ENCODE measurements at places on chromosomes 16 and 17.
A peak's percentile ranks its signal among the peaks of the same experiment; 100 is the strongest.

DNA sequence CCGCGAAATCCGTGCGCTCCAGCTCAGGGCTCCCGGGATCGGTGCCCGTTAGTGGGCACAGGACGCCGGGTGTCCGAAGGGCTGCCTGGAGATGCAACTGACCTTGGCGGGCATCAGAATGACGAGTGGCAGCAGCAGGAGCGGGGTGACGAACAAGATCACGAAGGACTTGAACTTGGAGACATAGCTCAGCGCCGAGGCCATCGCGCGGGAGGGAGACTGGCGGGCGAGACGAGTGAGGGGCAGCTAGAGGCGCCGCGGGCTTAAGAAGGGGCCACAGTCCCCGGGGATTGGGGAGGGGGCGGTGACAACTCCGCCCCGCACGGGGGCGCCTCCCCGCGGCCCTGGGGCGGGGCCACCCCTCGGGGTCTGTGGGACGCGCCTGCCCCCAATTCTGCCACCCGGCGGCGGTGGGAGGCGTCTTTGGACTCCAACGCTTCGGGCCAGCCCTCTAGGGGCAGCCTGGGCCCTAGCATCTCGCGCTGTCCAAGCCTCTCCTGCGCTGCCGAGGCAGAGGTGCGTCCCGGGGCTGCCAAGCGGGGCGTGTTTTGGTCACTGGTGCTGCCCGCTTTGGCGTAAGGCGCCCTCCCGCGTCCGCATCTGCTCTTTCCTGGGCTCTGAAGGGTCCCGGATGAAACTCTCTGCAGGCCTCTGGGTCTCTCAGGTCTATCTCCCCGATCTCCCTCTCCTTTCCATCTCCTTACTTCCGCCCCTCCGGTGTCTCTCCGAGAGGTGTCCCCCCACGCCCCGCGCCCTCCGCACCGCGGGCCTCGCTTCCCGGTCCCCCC lies at the start of gene SLC13A5:
SLC13A5 (minus strand) TSS at position 240 of the 788 bp plus-strand sequence; CDS start at position 204, 36 bp downstream.
- peak within 1 kb of the TSS; percentile 30 for H3K4me3 ChIP-seq
- DNase-seq, result no peak
- no peaks in the 10 kb centered on the region for H3K36me3 ChIP-seq
- H3K4me1 ChIP-seq, result peaks cover 22% of the 10 kb centered on the region
- no peak within 1 kb of the TSS for H3K27ac ChIP-seq

- no peaks in the 10 kb centered on the region for H3K27me3 ChIP-seq
- peak overlapping the region; percentile 38 for H3K4me3 ChIP-seq
- peaks cover 8% of the 10 kb centered on the region for H3K4me1 ChIP-seq
- no peak overlapping the region for H3K27ac ChIP-seq
- H3K36me3 ChIP-seq, result no peaks in the 10 kb centered on the region
- no peak for DNase-seq
These were observed 14.6 kb upstream of the SBK1 start for GRCh38 chr16:28277537-28278388.

- H3K36me3 ChIP-seq, result no peaks in the 10 kb centered on the region
- H3K27ac ChIP-seq, result no peak overlapping the region
- no peaks in the 10 kb centered on the region for H3K27me3 ChIP-seq
- no peak overlapping the region for H3K4me3 ChIP-seq
These were observed 20.9 kb upstream of the CACNG5 start for GRCh38 chr17:66814026-66814425.

DNA sequence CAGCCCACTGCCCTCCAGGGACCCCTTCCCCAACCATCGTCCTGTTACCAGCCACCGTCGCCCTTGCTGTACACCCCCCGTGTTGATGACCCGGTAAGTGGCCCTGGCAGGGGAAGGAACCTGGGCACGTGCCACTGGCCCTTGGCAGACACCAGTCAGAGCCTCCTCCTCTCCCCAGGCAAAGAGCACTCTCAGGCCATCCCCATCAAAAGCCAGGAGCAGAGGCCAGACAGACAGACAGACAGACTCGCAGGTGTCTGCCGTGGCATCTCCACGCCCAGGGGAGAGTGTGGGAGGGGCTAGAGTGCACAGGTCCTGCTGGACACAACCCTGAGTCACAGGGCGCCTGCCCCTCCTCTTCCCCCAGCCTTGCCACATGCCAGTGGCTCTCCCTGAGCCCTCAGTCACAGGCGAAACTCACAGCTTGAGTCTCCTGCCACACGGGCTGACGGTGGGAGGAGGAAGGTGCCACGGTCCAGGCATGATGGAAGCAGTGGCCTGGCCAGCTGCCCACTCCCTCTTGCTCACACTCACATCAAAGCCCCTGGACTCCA lies 7.8 kb downstream of the CLCN7 start:
- H3K27me3 ChIP-seq, result no peaks in the 10 kb centered on the region
- no peaks in the 10 kb centered on the region for H3K36me3 ChIP-seq
- H3K4me1 ChIP-seq, result peaks cover 13% of the 10 kb centered on the region

DNA sequence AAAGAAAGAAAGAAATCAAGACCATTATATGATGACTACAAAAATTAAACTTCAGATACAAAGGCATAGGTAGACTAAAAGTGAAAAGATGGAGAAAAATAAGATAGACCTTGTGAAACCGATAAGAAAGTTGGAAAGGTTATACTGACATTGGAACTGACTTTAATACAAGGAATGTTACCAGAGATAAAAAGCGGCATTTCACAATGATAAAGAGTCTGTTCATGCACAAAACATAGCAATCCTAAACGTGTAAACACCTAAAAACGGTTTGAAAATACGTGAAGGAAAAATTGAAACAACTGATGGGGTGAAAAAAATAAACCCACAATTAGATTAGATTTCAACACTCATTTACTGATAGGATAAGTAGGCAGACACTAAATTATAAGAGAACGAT lies 9.6 kb upstream of the ERN1 start:
- H3K36me3 ChIP-seq, result no peaks in the 10 kb centered on the region
- no peak overlapping the region for H3K27ac ChIP-seq
- no peak overlapping the region for H3K4me3 ChIP-seq
- peaks cover under 1% of the 10 kb centered on the region for H3K4me1 ChIP-seq

GRCh38 chr16:88532434-88533241 lies 37.6 kb upstream of the ZC3H18 start:
- H3K36me3 ChIP-seq, result no peaks in the 10 kb centered on the region
- H3K4me3 ChIP-seq, result peak overlapping the region; percentile 58
- no peaks in the 10 kb centered on the region for H3K27me3 ChIP-seq
- no peak for DNase-seq

DNA sequence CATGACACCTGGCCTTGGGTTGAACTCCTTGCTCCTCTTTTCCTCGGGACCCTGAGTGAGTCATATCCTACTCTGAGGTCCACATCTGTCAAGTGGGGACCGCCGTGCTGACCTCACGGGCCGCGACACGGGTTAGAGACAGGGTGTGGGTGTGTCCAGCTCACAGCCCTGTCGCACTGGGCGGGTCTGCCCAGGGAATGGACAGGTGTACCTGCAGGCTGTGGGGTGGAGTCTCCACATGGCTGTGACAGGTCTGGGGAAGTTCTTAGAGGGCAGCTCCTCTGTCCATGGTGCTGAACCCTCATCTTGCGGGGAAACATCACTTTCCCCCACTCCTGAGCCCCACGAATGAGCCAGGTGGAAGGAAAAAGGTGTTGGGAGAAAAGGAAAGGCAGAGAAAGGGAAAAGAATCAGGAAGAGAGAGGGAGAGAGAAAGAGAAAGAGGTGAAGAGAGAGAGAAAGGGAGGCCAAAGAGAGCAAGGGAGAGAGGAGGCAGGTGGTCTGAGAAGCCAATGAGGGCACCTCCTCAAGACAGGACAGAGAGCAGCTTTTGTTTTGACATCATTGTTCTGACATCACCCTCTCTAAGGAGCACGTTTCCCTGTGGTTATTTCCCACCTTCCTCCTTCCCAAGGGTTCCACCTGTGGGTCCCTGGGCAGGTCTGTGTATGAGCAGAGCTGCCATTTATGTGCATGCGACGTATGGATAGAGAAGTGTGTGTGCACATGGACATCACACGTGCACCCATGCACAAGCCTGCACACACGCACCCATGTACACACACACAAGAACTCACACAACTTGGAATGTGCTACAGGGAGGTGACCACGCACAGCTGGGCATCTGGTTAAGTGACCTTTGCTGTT lies 32.6 kb upstream of the CBFA2T3 start:
- H3K27me3 ChIP-seq, result no peaks in the 10 kb centered on the region
- H3K4me1 ChIP-seq, result no peaks in the 10 kb centered on the region
- no peaks in the 10 kb centered on the region for H3K36me3 ChIP-seq
- DNase-seq, result no peak
- no peak overlapping the region for H3K4me3 ChIP-seq
- H3K27ac ChIP-seq, result no peak overlapping the region

GRCh38 chr16:81695321-81696165 lies 83.5 kb upstream of the PLCG2 start:
- H3K4me3 ChIP-seq, result no peak overlapping the region
- H3K27me3 ChIP-seq, result no peaks in the 10 kb centered on the region
- peaks cover 46% of the 10 kb centered on the region for H3K4me1 ChIP-seq
- peak overlapping the region; percentile 74 for H3K27ac ChIP-seq
- peaks cover 47% of the 10 kb centered on the region for H3K36me3 ChIP-seq

GRCh38 chr17:7408252-7408727 lies 645 bp downstream of the NLGN2 start:
- DNase-seq, result no peak
- H3K36me3 ChIP-seq, result no peaks in the 10 kb centered on the region
- no peak overlapping the region for H3K4me3 ChIP-seq
- H3K27ac ChIP-seq, result no peak overlapping the region
- H3K27me3 ChIP-seq, result no peaks in the 10 kb centered on the region

DNA sequence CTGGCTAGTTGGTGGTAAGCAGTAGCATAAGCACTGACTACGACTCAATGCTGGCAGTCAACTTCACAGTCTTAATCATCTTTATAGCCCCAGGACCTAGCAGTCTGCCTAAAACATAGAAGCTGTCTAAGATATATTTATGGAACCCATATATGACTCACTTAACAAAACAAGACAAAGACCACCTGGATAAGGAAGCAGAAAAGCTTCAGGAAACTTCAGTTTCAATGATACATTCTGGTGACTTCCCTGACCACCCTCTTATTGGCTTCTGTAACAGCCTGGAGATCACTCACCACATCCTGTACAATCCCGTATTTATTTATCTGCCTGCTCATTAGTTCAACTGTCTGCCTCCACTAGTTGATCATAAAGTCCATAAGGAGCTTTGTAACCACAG lies 95.5 kb downstream of the PMP22 start:
- H3K4me3 ChIP-seq, result no peak overlapping the region
- H3K36me3 ChIP-seq, result no peaks in the 10 kb centered on the region
- no peaks in the 10 kb centered on the region for H3K4me1 ChIP-seq

DNA sequence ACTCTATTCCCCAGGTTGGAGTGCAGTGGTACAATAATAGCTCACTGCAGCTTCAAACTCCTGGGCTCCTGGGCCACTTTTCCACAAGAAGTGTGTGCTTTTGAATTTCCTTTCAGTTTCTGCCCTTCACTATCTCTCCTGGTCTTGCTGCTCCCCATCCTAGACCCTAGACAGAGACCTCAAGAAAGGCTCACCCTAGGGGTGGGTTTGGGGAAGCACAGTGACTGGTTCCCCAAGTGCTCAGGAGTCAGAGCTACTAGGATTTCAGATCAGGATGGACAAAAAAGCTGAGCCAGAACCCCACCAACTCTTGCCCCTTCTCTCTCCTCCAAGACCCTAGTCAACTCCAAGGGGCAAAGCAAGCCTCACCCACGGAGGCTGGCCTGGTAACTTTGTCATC lies 1.6 kb upstream of the SEBOX start:
- H3K27me3 ChIP-seq, result no peaks in the 10 kb centered on the region
- H3K36me3 ChIP-seq, result peaks cover 17% of the 10 kb centered on the region
- no peak overlapping the region for H3K4me3 ChIP-seq

GRCh38 chr17:43094129-43094835 lies 30.9 kb downstream of the BRCA1 start:
- no peak overlapping the region for H3K4me3 ChIP-seq
- no peaks in the 10 kb centered on the region for H3K36me3 ChIP-seq
- no peaks in the 10 kb centered on the region for H3K27me3 ChIP-seq
- H3K4me1 ChIP-seq, result no peaks in the 10 kb centered on the region
- H3K27ac ChIP-seq, result no peak overlapping the region

DNA sequence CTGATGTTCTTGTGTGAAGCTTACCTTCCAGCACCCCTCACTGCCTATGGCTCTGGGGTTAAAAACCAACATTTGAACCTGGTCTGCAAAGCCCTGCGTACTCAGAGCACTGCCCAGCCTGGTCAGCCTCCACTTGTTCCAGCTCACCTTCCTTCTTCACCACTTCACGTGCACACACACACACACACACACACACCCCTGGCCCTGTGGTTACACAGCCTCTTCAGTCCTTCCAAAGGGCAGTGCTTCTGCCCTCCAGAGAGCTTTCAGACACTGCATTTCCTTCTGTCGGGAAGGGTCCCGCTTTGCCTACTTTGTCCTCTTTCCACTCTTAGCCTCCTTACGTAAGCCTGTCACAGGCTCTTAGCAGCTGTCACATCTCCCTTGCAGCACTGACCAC lies 9.6 kb upstream of the TMEM220 start:
- H3K4me3 ChIP-seq, result no peak overlapping the region
- no peaks in the 10 kb centered on the region for H3K36me3 ChIP-seq
- DNase-seq, result peak; percentile 78
- peaks cover 25% of the 10 kb centered on the region for H3K4me1 ChIP-seq
- peak overlapping the region; percentile 5 for H3K27ac ChIP-seq
- H3K27me3 ChIP-seq, result no peaks in the 10 kb centered on the region

GRCh38 chr16:13919330-13919682 lies 648 bp upstream of the ERCC4 start:
- no peaks in the 10 kb centered on the region for H3K36me3 ChIP-seq
- H3K27ac ChIP-seq, result peak overlapping the region; percentile 73
- H3K4me1 ChIP-seq, result peaks cover 23% of the 10 kb centered on the region
- H3K4me3 ChIP-seq, result peak overlapping the region; percentile 87
- DNase-seq, result no peak

DNA sequence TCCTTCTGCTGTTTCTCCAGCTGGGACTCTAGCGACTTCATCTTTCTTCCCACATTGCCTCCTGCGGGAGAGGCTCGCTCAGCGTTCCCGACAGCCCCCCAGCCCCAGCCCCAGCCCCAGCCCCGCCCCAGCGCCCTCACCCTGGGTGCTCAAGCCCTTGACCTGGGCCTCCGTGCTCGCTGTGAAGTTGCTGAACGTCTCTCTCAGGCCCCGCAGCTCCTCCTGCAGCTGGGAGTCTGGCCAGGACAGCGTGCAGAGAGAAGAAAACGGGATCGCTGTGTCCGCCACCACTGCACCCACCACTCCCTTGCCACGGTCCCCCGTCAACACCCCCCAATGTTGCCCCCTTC lies 2.4 kb downstream of the ASGR1 start:
- H3K4me3 ChIP-seq, result peak overlapping the region; percentile 35
- peaks cover 15% of the 10 kb centered on the region for H3K4me1 ChIP-seq
- H3K36me3 ChIP-seq, result no peaks in the 10 kb centered on the region

DNA sequence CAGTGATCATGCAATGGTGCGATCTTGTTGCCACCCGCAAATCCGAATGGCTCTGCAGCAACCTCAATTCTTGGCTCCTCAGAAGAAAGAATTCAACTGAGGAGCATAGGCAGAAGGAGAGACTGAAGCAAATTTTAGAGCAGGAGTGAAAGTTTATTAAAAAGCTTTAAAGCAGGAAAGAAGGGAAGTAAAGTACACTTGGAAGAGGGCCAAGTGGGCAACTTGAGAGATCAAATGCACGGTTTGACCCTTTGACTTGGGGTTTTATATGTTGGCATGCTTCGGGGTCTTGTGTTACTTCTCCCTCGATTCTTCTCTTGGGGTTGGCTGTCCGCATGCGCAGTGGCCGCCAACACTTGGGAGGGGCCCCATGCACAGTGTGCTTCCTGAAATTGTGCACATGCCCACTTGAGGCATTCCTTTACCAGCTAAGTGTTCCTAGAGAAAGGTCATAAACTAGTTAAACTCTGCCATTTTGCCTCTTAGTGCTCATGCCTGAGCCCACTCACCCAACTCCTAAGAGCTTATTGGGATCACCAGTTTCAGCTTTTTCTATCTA lies 36.7 kb downstream of the ZNRF1 start:
- H3K4me1 ChIP-seq, result no peaks in the 10 kb centered on the region
- no peak overlapping the region for H3K4me3 ChIP-seq
- no peak overlapping the region for H3K27ac ChIP-seq

All from vagina (tissue), 2 donors.